Activated CD8-positive, alpha-beta memory T cell treated with anti-CD3 and anti-CD28 coated beads for 1 hour (primary cell): ENCODE measurements at places on chromosomes 4 and X.

DNA sequence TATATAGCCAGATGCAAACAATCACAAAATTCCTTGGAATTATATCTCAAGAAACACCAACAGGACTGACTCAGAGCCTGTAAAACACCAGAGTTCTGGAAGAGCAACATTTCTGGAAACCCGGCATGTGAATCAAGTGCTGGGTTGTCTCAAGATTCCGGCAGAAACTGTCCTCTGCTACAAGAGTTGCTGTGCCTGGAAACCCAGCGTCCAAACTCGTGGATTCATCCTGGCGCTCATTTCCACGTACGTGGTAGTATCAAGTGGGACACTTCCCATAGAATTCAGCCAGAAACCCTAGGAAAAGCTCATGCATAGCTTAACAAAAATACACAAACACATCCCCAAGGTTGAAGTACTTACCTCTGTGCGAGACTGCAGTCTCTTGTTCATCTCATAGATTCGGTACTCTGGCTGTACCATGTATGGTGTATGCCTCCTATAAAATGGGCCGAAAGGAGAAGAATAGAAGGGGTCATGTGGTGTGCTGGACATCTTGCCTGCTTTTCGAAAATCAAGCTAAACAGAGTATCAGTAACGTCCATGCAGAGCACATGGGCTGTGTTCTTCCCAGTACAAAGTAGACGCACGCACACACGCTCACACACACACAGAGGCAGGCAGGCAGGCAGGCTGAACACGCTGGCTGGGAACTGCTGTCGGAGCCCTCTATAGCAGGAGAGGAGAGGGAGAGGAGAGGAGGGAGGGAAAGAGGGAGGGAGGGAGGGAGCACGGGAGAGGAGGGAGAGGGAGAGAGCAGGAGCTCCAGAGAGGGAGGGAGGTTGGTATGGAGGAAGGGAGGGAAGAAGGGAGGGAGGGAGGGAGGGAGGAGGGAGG, at the start of gene LDB2:
Gene LDB2, minus strand, starts transcription at position 655 of the 837 bp plus-strand sequence.
- no peak for DNase-seq

DNA sequence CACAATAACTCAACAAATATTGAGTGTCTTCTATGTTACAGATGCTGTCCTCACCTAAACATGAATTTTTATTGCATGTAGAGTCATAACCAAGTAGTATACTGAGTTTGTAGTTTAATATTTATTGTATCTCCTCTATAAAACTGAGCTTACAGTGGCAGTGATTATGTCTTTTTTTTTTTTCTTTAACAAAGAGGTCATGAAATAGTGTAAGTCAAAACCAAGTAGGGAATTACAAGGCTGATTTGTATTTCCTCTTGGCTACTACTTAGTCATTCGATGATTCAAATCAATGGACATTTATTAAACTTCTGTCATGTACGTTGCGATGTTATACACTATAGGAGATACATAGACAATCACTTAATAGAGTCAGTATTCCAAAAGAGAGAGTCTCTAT, 48.4 kb downstream of the IL15 start:
- DNase-seq, result no peak

DNA sequence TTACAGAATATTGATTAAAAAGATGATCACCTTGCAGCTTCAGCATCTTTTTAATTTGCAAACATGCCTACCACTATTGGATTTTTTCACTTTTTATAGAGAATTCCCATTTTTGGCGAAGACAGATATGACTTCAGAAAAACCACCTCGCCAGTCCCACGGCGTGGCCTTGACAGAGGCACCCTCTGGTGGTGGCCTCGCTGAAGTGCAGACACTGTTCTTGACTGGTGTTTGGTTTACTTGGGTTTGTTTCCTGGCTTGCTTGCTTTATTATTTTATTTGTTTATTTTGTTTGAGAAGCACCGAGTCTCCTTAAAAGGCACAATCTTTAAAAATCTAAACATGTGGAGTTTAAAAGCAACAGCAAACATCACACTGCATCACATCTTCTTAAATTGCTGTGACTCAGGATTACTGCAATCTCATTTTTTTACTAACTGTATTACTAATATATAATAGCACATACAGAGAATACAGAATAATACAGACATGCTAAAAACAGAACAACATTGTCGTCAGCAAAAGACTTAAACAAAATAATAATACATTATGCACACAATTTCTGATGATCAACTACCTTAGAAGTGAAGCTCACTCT, 13.1 kb upstream of the AMTN start:
- DNase-seq, result no peak

GRCh38 chrX:70219938-70220764, 14.3 kb upstream of the AWAT1 start:
- no peak for DNase-seq

GRCh38 chr4:90844241-90844640, 717.0 kb downstream of the CCSER1 start:
- DNase-seq, result no peak

GRCh38 chr4:173506597-173507211, 23.3 kb downstream of the HAND2 start:
- no peak for DNase-seq

GRCh38 chr4:84597450-84597849, 14.5 kb downstream of the CDS1 start:
- DNase-seq, result no peak

- no peak for DNase-seq
Observed at GRCh38 chrX:155434906-155435743, 23.3 kb downstream of the F8A3 start.
